ENCODE measurements at places on chromosomes 6 and 20.

- DNase-seq = peak; percentile 83
Measured at GRCh38 chr6:37311741-37312473, 41.9 kb upstream of the RNF8 start.

DNA sequence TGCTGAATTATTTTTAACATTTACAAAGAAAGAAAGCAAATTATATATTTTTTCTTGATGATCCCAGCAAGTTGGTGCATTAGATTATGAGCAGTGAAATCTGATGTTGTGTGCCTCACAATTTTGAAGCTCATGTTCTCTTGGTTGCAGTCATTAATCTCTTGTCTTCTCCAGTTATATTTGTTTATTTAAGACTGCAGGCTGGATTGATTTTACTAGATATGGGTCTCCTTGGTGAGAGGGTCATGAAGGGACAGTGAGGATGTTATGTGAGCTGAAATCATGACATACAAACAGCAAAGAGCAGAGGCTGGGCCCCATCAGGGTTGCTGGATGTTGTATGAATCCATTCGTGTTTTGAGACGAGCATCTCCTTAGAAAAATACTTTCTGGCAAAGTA lies 64.2 kb upstream of the AKIRIN2 start:
- DNase-seq = no peak

DNA sequence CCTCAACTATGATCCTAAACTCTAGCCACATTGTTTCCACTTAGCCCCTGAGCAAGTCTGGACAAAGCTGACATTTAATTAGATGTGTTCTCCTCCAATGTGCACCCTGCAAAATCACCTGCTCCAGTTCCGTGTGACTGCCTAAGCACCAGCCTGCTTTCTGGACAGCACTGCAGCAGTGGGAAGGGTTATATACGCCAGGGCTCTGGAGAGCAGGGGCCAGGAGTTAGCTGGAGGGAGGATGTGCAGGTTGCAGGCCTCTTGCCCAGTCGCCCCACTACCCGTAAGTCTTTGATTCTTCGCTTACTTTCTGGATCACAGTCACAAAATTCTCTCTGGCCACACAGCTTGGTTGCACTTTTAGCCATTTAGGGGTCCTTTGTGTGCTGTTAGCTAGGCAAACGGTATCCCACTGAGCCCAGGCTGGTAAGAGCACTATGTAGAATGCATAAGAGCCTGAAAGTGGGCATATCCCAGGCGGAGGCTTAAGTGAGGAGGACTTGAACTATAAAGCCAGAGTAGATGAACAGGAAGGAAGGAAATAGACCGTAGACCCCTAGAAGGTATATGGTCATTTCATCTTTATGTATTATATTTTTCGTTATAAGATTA lies 10.7 kb upstream of the PLEKHG1 start:
- no peak for DNase-seq

DNA sequence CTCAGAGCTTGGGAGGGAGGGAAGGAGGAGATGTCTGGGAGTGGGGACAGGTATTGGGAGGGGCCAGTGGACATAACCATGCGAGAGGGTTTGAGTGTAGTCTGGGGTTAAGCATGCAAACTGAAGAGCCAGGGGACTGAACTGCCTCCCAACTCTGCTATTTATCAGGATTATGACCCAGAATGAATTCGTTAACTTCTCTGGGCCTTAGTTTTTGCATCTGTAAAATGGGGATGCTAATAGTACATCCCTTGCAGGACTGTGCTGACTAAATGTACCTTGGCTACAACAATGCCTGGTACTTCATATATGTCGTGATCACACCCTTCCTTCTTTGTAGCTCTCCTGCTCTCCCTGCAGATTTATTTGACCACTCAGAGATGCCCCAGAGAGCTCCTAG lies 83.6 kb downstream of the MDGA1 start:
- DNase-seq = no peak

DNA sequence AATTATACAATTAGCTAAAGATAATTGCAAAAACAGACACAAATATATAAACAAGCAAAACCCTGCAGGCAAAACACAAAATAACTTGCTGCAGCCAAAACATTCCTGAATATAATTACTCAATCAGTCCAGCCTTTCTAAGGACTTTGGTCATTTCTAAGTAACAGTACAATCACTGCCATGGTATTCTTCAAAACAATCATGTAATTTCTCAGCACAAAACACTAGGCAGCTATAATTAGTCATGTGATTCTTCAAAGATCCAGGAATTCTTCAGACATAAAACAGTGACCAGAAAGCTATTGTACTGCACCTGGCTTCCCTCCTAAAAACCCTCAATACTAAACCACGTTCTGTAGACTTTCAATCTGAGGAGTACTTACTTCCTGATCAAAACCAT lies 881.1 kb downstream of the EPHA7 start:
- DNase-seq = no peak

DNA sequence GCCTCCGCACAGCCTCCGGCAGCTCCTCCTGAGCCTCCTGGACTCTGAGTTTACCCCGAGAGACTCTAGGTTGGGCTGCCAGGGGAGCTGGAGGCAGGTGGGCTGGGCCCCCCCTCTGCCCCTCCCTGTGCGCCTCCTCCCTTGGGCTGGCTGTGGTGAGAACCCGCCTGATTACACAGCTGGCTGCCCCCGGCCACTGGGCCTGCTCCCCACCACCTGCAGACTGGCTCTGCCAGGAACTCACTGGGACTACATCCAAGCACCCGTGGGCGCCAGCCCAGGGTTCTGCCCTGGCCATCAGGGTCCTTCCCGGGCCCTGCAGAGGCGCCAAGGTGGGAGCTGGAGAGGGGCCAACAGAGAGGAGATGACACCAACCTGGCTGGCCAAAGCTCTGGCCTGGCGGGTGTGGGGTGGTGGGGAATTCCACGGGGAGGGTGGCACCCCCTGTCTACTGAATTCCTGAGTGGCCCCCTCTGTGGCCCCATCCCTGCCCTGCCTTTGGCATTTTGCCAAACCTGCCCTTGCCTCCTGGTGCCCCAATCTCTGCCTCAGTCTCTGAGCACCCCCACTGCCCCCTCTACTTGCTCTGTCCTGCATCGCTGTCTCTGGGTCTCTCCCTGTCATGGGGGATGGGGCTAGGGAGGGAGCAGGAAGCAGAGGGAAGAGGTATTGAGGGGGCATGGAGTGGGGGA lies 21.9 kb upstream of the CDH22 start:
- no peak for DNase-seq

- peak; percentile 64 for DNase-seq
Measured at GRCh38 chr6:137767911-137768690, 99.0 kb upstream of the TNFAIP3 start.

DNA sequence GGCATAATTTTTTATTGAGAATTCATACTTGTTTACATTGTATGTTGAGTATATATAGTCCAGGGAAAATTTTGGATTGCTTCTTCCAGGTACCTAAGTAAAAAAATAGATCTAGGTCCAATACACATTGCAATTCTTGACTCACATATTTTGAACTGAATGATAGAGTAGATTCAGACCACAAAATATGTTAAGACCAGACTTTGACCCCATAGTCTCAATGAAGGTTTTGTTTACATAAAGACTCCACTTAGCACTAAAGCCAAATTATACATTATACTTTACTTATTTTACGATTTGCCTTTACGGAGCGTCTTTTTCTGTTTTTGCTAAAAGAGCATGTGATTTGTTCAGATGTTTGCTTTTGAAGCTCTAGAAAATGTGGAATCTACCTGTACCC lies 144.1 kb upstream of the PTCHD4 start:
- no peak for DNase-seq

- no peak for DNase-seq
Measured at GRCh38 chr20:63114693-63115311, 101.1 kb downstream of the YTHDF1 start.

- no peak for DNase-seq
Measured at GRCh38 chr6:79335133-79335674, 100.7 kb upstream of the HMGN3 start.

DNA sequence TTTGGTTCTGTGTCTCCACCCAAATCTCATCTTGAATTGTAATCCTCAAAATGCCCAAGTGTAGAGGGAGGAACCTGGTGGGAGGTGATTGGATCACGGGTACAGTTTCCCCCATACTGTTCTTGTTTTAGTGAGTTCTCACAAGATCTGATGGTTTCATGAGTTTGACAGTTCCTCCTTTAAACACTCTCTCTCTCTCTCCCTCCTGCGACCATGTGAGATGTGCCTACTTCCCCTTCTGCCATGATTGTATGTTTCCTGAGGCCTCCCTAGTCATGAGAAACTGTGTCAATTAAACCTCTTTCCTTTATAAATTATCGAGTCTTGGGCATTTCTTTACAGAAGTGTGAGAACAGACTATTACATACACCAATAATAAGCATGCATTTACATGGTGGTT lies 12.1 kb upstream of the EYS start:
- no peak for DNase-seq

DNA sequence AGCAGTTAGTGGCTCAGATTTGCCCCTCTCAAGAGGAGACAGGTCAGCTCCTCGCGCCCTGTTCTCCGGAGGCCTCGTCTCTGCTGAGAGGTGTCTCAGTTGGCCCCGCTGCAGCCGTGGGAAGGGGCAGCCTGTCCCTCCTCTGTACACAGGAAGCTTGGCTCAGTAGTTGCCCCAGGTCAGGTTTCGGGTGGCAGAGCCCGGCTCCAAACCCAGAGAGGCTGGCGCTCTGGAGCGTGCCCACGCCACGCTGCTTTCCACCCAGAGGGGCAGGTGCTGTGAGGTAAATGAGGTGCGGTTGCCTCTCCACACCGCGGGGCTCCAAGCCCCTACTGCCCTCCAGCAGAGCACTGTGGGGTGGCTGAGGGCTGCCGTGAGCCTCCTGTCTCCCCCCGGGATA lies 16.0 kb downstream of the DYNLT1 start:
- no peak for DNase-seq

DNA sequence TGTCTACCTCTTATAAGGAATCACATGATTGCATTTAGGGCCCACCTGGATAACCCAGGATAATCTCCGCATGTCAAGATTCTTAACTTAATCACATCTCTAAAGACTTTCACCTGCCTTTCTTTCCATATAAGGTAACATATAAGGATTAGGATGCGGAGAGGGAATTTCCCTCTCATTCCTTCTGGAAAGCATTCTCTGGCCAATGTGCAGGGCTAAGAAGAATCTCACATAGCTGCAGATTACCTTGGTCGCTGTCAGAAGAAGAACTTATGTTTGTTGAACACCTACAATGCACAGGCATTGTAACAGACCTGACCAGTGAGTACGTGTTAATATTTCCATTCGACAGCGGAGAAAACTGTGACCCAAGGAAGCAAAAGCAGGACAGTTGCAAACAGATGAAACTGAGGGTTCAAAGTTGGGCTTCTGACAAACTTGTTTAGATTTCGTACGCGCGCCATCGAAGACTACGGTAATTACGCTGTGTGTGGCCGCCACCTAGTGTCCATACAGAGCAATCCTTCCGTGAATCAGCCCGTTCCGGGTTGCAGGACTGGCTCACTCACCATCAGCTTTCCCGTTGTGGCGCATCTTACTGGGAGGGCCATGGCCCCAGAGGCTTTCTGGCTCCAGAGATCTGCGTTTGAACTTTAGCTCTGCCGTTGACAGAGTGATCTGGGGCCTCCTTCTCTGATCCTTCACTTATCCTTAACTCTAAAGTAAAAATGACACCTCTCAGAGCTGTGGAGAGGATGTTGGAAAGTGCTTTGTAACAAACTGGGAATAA lies 9.5 kb downstream of the C20orf202 start:
- DNase-seq = peak; percentile 72

GRCh38 chr6:122751326-122751725 lies 28.2 kb upstream of the FABP7 start:
- DNase-seq = no peak

- DNase-seq = no peak
Measured at GRCh38 chr6:18545726-18546125, 158.6 kb downstream of the RNF144B start.

- DNase-seq = peak; percentile 85
Measured at GRCh38 chr6:144655376-144655775, 370.2 kb downstream of the UTRN start.

DNA sequence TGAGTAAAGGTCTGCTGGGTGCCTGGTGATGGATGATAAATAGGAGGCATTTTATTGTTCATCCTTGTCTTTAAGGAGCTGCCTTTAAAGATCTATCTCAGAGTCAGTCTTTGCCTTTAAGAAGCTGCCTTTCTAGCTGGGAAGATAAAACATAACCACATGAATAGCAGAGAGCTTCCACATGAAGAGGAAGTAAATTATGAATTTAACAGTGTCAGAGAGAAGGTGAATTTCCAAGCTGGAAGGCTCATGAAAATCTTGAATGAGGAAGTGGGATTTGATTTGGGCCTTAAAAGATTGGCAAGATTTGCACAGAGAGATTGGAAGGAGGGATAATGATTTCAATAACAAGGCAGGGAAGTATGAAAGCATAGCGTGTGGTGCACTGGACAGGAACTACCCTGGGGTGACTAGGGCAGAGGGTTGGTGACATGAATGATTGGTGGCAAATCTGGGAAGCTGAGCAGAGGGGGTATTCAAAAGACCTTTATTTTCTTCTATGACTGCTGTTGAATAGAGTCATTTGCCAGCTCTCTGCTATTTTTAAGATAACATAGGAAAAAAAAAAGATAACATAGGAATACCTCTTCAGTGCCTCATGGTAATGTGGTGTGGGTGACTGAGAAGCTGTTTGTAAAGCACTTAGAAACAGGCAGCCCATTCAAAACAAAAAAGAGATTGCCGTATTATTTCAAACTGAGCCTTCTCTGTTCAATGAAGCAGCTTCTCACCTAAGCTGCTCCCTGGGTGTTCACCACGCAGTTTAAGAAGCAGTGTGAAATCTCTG lies 591.6 kb downstream of the PKHD1 start:
- DNase-seq = no peak

DNA sequence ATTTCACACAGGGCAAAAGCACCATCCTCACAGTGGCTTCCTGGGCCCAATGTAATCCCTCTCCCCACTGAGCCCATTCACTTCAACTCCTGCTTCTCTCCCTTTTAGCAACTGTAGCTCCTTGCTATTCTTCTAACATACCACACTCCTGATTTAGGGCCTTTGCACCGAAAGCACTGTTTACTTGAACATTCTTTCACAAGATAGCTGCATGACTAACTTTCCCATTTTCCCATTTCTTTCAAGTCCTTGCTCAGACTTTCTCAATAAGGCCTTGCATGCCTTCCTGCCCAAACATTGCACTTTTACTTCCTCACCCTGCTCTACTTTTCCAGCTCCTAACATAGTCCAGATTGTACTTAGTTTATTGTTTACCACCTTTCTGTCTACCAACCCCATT lies 73.0 kb downstream of the SHPRH start:
- peak; percentile 96 for DNase-seq

GRCh38 chr20:37280403-37280802 lies 9.1 kb upstream of the MANBAL start:
- no peak for DNase-seq

DNA sequence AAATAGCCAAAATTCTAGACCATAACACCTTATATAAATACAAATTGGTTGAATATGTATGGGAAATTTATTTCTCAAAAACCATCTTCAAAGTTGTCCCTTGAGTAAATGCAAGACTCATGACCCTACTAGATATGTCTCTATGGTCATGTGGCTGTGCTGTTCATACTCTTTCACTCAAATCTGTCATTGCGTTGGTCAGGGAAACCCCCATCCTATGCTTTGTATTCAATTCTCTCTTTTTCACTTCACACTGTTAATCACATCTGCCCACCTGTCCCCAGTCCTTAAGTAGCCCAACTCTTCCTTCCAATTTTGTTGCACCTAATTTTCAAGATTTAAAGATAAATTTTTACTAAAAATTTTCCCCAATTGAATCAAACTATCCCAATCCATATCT lies 51.0 kb downstream of the RPS12 start:
- DNase-seq = no peak

Measured in IMR-90 (cell line).